Suprapubic skin (tissue), 4 donors: ENCODE measurements at places on chromosomes 5 and 9. TPM values are rescaled to one million over a fixed set of nuclear protein-coding genes. Genes with fewer than 3 reads are reported as not detected.

DNA sequence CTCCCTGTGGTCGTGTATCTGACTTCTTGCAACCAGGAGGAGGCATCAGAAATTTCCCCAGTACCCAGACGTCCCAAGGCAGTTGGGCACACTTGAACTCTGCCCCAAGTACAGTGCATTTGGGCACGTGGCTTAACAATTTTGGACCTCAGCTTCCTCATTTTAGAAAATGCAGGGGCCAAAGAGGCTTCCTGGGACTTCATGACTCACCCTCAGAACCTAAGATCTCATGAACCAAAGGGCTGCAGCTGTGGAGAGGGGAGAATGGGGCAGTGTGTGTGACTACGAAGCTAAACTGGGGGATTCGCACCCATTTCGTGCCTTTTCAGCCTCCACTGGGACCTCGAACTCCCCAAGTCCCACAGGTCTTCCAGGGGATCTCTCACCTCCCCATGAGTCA is 59.2 kb downstream of the SYK start:
- DNase-seq: no peak

DNA sequence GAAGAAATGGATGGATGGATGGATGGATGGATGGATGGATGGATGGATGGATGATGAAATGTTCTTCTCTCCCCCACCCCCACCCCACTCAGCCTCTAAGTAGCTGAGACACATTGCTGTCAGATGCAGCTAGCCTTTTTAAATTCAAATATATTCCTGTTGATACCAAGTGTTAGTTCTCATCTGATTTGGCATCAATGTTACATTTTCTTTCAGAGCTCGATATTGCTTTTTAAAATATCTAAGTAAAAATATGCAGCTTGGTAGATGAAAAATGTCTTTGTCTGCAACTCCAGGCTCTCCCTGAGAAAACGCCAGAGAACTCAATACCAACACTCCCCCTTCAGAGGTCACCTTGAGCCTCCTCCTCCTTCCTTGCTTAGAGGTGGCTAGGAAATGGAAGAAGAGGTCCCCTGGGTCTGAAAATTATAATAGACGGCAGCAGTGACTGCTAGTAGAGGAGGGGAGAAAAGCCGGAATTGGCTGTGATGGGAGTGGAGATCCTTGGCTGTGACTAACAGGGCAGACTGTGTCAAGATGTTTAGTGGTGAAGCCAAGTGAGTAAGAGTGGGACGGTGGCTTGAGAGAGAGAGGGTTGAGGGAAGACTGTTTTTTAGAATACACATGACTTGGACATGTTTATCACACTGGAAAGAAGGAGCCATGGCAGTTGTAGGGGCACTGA is 156.0 kb downstream of the ZNF462 start:
- no peak for DNase-seq

Gene VCP
- 163 TPM for total RNA-seq

Gene PCDHGA4
- total RNA-seq: 5.6 TPM

GRCh38 chr9:120985819-120986222 is 59.2 kb upstream of the TRAF1 start:
- DNase-seq: no peak

DNA sequence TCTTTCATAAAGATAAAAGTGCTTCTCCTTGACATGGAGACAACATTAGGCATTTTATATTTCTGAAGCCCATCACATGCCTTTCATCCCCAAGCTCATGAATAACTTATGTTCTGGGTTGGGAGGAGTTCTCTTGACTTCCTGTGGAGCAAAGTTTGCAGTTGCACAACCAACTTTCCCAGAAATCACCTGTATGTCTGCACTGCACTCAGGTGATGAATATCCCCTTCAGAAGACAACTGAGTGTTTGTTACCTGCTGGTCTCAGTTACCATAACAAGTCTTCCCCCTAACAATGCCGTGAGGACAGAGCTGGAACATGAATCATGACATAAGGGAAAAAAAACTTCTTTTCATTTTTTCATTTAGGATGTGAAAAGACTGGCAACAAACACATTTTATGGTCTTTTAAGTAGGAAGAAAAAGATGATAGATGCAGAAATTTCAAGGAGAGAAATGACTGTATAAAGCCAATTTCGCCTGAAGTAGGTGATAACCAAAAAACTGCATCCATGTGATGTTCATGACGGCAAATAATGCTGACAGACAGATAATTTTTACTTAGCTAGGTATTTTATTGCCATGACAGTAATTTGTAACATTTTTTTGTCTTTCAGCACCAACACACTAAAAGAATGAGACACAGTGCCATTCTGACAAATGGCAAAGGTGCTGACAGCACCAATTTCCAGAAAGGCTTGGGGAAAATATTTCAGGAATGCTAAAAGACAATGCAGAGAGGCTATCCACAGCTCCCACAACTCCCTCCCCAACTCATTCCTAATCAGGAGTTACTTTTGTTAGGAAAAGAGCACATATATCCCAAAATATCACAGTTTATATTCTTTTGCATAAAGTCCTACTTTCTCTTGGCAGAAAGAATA is 656.3 kb downstream of the PRELID2 start:
- no peak for DNase-seq

Gene REEP5
- 91.6 TPM for total RNA-seq

Gene GRM6
- not detected for total RNA-seq

Gene PCDHGA8
- total RNA-seq: 1.1 TPM

DNA sequence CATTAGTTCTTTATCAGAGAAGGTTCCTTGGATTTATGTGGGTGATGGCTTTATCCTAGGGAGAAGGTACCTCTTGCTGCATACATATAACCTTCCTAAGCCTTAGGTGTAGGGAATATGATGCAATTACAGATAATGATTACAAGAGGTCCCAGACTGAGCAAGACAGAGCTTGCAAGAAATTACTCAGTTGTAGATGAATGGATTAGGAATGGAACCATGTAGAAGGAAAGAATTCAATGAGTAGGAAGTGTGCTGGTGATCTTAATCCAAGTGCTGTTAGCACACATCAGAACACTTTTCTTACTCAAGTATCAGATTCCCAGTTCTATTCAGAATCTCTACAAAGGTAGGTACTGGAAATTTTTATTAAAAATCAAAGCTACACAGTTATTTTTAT is 2.5 kb downstream of the OR13F1 start:
- DNase-seq: no peak

- DNase-seq: no peak
Observed at GRCh38 chr5:102600964-102601363, 102.2 kb upstream of the SLCO6A1 start.

Gene TMEM245
- 38.6 TPM for total RNA-seq

- DNase-seq: no peak
Observed at GRCh38 chr5:79133121-79133656, 21.6 kb downstream of the BHMT start.

- DNase-seq: no peak
Observed at GRCh38 chr5:43034591-43034968, 5.5 kb downstream of the ANXA2R start.

- DNase-seq: no peak
Observed at GRCh38 chr5:155943516-155944407, 383.2 kb upstream of the SGCD start.

DNA sequence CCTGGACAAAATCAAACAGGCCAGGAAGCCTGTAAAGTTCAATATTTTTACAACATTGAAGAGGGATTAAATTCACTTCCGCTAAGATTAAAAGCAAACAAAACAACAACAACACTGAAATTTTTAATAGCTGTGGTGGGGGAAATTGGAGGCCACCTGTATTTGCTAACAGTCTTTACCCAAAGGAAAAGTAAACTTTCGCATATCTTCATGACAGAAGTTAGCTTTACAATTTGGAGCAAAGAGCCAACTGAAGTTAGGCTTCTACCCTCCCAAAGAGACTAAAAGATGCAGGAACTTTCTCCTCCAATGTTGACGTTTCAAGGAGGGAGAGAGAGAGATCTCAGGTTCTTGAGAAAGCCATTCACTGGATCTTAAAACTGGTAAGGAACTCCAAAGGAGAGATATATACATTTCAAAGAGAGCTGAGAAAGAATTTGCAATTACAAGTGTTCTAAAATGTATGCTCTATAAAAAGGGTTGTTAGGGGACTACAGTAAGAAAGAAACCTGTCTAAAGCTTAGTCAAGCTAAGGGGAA is 349.2 kb upstream of the CDH9 start:
- no peak for DNase-seq

DNA sequence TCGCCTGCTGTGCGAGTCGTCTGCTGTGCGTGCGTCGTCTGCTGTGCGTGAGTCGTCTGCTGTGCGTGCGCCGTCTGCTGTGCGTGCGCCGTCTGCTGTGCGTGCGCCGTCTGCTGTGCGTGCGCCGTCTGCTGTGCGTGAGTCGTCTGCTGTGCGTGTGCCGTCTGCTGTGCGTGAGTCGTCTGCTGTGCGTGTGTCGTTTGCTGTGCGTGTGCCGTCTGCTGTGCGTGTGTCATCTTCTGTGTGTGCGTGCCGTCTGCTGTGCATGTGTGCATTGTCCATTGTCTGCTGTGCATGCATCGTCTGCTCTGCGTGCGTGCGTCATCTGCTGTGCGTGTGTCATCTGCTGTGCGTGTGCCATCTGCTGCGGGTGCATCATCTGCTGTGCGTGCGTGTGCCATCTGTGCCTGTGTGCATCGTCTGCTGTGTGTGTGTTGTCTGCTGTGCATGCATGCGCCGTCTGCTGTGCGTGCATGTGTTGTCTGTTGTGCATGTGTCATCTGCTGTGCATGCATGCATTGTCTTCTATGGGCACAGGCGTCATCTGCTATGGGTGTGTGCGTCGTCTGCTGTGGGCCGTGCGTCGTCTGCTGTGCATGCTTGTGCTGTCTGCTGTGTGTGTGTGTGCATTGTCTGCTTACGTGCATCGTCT is 68.6 kb upstream of the IRX4 start:
- DNase-seq: no peak

DNA sequence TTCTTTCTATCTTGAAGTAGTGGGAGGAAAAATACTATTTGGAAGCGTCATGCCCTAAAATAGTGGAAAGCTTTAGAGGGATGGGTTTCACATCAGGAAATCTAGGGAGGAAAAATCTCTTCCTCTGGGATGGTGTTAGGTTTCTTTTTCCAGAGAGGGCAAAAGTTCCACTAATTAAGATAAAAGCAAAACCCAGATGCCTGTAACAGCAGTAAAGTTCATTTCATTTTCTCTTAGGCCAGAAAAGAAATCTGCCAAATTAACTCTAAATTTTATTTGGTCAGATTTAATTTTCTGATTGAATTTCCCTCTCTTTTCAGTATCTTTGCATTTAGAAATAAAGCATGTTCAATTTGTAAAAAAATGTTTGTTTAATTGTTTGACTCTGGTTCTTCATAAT is 88.8 kb downstream of the LURAP1L start:
- no peak for DNase-seq

DNA sequence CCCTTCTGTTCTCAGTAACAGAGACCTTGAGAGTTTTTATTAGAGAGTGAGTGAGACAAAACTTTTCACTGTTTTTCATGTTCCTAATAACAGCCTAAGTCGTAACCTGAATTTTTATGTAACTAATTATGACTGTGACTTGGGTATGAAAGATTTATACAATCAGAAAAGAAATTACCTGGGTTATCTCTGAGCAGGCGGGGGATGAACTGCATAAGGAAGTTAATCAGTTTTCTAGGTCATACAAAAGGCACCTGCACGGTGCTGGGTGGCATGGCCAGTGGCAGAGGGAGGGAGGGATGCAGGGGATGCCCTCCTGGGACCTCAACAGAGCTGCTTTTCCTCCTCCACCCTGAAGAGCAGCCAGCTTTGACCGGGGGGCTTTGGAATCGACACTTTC is 219.8 kb downstream of the HSPA4 start:
- DNase-seq: no peak

GRCh38 chr5:168238463-168238862 is 53.0 kb upstream of the WWC1 start:
- DNase-seq: no peak

DNA sequence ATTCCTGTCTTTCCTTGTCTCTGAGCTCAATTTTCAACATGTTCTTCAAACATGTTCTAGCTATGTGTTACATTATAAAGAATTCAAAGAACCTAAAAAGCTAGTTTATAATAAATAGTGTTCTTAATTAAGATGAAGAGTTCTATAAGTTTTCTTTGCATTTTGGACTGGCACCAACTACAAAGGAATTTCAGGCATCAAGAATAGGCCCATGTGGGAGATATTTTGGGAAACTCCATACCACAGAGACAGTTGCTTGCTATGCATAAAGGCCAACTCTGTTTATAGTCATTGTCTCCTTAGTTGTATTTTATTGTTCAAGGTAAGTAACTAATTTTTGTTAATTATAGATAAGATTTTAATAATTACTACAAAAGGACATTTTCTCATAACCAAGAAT is 4.5 kb downstream of the SLF1 start:
- no peak for DNase-seq

Gene HTR1A
- not detected for total RNA-seq

Gene NUP155
- total RNA-seq: 17.2 TPM

Gene TRMT10B
- total RNA-seq: 3.8 TPM

Gene MLANA
- total RNA-seq: 46.7 TPM

DNA sequence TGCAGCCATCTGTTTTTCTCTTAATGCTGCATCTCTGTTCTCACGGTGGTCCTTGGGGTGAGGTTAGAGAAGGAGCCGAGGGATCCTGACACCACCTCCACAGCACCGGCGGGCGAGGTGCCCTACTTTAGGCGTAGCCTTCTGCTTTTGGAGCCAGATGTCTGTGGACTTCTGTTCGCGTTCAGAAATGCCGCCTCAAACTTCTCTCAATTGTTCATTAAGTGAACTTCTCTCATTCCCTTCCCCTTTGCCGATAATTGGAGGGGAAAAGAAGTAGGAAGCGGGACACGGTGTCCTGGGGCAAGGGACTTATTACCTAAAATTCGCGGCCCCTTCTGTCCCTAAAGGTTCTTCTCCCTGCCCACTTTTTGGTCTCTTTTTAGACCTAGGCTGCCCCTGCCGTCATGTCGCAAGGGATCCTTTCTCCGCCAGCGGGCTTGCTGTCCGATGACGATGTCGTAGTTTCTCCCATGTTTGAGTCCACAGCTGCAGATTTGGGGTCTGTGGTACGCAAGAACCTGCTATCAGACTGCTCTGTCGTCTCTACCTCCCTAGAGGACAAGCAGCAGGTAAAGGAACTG is 455 bp downstream of the KIF20A start:
- no peak for DNase-seq

Gene PCDHB3
- total RNA-seq: 1.1 TPM
